H1 (cell line): ENCODE measurements at places on chromosomes 1 and 21.

- DNase-seq = no peak
These were observed 48.6 kb upstream of the LMO4 start for GRCh38 chr1:87279966-87280535.

DNA sequence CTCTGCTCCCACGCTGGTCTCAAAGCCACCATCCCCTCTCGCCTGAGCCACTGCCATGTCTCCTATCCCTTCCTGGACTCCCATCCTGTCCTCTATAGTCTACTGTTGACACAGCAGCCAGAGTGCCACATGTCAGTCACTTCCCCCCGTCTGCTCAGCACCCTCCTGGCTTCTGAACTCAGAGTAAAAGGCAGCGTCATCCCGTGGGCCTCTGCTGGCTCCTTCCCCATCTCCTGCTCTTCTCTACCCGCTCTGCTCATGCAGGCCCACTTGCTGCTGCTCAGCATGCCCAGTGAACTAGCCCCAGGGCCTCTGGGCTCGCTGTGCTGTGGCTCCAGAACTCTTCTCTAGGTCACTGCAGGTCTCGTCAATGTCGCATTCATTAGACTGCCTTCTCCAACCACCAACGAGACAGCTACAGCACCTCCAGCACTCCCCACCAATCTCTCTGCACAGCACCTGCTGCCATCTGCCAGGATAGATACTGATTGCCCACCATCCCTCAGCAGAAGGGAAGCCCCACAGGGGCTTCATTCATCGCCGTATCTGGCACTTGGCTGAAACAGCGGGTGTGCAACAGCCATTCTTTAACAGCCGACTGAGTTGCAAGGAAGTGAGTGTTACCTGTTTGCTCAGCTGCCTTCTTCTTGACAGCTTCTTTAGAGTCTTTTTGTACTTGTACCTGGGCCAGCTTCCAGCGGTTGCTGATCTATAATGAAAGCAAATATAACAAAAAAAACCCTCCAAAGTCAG lies 11.8 kb upstream of the SRM start:
- no peak for DNase-seq

DNA sequence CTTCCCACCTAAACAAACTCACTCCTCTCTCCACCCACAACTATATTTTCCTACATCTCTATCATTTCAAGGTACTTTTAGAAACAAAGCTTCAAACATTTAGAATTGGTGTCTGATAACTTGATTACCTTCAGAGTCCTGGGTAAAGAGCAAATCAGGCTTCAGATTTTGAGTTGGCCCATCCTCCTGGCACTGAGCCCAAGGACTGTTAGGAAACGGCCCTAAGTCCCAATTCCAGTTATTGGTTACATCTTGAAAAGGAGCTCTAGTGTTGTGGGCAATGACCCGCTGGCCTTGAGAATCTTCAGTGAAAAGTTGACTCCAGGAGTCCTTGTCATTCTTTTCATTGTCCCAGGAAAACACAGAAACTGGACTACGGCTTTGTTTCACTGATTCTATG lies 15.1 kb downstream of the MTFR1L start:
- no peak for DNase-seq

DNA sequence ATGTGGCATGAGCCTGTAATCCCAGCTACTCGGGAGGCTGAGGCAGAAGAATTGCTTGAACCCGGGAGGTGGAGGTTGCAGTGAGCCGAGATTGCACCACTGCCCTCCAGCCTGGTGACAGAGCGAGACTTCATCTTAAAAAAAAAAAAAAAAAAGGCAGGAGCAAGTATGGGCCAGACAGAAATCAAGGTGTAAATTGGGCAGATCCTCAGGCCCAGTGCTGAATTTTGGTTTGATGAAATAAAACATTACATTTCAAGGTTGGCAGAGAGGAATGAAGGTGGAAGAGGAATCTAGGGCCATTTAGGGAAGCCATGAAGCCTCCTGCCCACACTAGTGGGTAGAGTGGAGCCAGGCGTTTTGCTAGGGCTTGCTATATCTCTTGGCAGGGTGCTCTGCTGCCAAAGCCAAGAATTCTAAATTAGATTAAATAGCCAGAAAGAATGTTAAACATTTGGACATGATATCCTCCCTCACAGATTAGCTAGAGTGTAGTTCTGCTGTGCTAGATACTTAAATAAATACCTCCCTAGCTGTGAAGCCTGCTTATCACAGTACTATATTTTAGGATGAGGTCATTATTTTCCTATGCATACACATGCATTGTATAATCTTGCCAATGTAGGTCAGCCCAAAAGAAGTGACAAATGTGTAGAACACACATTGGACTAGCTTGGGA lies 16.6 kb upstream of the LGALS8 start:
- DNase-seq = no peak

- no peak for DNase-seq
These were observed 246.1 kb downstream of the SLC45A1 start for GRCh38 chr1:8563944-8564537.

DNA sequence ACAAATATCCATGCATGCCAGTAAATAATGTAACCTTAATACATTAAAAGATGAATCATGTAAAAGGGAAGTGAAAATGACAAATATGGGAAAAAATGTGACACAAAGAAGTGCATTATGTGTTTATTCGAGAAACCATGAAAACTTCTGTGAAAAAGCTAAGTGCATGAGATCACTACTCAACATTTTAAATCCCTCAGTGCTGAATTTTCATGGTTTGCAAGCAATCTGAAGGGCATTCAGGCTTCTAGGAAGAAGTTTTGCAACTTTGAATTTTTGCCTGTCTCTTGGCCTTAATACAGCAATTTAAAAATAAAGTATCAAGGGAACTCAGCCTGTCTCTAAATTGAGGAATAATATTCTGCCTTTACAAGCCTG lies 78.2 kb downstream of the MAP3K7CL start:
- no peak for DNase-seq

GRCh38 chr1:61125263-61125662 lies 42.9 kb downstream of the NFIA start:
- no peak for DNase-seq

GRCh38 chr1:213425376-213426030 lies 374.5 kb downstream of the RPS6KC1 start:
- DNase-seq = no peak

DNA sequence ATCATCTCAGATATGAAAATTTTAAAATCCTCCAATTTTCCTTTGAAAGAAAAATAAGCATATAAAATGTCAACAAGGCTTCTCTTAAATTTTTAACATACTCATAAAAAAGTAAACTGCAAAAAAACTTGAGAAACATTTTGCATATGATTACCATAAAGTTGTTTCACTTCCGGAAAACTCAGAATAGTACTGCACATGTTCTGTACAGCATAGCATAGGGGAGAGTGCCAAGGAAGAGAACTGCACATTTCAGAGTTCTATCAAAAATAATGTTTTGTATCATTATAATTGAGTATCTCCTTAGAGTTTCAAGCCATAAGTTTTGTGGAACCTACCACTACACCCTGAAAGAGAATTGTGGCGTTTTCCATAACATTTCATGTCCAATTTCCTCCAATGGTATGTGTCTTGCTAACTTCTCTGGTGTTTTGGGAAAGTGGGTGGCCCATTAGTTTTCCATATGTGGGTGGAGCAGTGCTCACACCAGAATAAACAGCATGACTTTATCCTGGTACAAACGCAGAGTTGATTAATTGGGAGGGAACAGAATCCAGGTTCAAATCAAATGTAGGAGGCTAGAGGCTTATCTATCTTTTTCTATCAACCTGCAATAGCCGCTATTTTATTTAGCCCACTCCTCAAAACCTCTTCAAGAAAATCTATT lies 430.9 kb downstream of the LMO4 start:
- DNase-seq = no peak

GRCh38 chr1:10891091-10891490 lies 94.6 kb upstream of the CASZ1 start:
- DNase-seq = no peak

DNA sequence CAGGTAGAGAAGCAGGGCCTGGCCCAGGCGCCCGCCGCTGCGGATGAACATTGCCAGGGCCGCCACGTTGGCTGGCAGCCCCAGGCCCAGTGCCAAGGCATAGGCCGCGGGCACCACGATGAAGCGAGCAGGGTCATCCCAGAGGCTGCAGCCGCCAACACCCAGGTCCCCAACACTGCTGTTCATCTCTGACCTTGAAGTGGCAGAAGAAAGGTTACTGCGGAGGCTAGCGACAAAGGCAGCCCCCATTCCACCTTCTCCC lies 8.0 kb downstream of the TMEM35B start:
- no peak for DNase-seq

DNA sequence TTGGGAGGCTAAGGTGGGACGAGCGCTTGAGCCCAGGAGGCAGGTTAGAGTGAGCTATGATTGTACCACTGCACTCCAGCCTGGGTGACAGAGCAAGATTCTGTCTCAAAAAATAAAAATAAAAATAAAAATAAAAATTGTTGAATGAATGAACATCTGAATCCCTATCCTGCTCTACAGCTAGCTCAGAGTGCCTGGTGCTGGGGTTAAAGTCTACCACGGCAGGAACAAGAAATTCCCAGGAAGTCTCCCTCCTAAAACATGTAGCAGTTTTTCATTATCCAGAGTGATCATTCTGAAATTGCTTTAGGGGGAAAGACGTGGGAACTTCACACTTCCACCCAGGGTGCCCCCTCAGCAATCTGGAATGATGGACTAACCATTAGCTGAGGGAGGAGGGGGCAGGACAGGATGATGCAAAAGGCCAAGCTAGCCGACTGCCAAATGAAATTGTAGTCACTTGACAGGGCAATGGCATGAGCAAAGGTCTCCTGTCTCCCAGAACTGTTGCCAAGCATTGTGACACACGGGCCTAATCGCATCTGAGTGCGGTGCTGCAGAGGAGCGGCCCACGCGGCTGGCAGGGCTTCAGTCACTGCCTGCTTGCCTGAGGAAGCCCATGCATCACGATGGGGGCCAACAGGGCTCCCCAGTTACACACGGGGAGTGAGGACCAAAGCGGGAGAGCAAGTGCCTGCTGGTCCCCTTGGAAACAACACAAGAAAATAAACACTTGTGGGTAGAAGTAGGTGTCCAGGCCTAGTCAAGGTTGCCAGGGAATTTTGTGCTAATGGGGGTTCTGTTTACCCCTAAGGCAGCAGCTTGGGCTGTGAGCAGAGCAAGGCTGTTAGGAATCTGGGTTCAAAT lies 85.7 kb downstream of the NENF start:
- no peak for DNase-seq

GRCh38 chr1:83882906-83883305 lies 116.0 kb downstream of the TTLL7 start:
- DNase-seq = no peak

DNA sequence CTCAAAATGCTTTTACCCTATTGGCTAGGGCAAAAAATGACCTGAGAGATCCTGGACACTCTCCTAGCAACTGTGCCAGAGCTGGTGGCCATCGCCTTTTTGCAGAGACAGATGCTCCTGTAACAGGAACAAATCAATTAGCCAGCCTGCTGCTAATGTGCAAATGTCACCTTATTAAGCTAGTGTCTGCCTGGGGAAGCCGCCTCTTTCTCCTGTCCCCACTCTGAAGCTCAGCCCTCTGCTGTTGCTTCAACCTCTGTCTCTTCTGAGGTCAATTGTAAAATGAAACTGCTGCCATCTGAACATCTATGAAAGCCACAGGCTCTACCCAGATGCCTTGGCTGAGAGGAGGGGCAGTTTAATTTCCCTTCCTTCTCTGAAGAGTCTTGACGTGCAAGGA lies 85.5 kb upstream of the CACNA1E start:
- DNase-seq = no peak

DNA sequence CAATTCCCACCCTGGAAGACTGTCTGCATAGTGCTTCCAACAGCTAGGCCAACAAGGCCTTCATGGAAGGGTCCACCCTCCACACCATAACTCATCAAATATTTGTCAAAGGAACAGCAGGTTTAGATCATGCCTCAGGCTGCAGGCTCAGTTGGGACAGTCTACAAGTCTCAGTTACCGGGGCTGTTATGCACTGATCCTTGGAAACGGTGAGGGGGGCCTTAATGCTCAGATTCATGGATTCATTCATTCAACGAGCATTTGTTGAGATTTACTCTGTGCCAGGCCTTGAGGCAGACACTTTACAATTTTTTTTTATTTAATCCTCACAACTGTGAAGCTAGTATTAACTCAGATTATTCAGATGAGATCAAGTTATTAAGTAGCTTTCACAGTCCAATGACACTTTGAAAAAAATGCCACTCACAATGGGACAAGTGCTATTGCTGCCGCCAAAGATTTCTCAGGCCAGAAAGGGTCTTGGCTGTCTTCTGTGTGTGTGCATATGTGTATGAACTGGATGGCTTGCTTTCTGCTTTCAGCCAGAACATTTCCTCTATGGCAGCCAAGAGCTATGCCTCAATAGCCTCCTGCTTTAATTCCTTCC lies 8.9 kb upstream of the C1orf216 start:
- no peak for DNase-seq

DNA sequence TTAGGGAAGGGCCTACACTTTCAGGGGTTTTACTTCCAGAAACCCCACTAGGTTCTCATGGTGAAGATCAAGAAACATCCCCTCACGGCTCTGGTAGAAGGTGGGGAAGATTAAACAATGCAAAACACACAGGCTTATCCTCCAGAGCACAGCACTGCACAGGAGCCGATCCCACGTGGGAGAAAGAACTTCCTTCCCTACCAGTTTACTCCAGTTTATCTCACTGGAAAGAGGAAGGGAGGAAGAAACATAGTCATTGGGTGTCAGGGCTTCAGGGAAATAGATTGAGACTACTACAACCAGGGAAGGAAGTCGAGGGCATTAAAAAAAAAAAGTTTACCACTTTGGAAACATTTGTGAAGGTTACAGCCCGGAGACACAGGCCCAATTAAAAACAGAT lies 164.4 kb downstream of the NTPCR start:
- no peak for DNase-seq

GRCh38 chr1:168164771-168165170 lies 14.0 kb upstream of the TIPRL start:
- no peak for DNase-seq

DNA sequence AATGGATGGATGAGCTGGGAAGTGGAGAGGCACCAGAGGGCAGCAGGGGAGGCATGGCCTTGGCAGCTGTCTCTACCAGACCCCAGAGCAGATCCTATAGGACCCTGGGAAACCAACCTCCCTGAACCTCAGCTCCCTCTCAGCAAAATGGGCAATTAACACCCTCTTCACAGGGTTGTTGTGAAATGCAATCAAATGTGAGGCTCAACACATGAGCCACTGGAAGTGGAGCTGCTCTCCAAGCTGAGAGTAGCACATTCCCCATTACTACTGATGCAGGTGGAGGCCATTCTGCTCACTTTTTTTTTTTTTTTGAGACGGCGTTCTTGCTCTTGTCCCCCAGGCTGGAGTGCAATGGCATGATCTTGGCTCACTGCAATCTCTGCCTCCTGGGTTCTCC lies 6.5 kb upstream of the SYNC start:
- DNase-seq = no peak

DNA sequence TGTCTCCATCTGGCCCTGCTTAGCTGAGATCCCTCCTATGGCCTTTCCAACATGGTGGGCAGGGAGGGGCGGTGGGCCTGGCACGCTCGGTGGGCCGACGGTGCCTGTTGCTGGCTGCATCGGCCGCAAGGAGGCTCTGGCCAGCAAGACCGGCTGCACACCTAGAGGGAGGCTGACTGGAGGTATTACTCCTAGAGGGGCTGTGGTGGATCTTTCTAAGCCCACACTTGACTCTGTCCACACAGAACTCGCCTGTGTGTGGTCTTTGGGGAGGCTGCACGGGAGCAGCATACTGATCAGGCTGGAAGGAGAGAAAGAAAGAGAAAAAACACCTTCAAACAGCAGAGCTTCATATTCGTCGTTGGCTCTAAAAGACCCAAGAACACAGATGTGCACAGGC lies 41.7 kb upstream of the ZC3H12A start:
- no peak for DNase-seq
